Fibroblast of skin of left quadriceps (primary cell): ENCODE measurements at places on chromosomes 6 and 20.

GRCh38 chr6:155408981-155409380 lies 46.7 kb downstream of the NOX3 start:
- no peak for DNase-seq

DNA sequence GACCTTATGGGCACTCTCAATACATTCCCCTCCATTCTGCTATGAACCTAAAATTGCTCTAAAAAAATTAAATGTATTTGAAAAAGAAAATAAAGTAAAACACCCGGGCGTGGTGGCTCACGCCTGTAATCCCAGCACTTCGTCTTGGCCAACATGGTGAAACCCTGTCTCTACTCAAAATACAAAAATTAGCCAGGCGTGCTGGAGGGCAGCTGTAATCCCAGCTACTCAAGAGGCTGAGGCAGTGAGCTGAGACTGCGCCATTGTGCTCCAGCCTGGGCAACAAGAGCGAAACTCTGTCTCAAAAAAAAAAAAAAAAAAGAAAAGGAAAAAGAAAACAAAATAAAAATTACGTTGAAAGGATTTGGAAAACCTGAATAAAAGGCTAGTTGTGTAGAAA lies 60.5 kb downstream of the CD164 start:
- no peak for DNase-seq

DNA sequence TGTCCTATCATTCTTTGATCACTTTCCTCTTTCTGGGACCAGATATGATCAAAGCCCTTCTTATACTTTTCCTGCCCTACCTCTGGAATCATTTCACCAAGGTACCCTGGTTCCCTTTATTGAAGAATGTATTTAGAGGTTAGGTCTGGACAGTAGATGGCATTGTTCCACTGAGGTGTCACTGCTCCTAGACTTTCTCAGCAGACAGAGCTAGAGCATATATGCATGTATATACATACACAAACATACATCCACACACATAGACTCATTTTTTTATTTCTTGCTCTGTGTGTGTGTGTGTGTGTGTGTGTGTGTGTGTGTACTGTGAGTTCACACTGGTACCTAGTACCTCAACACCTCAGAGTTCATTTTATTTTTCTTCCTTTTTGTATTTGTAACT lies 40.9 kb downstream of the PTPRA start:
- no peak for DNase-seq

- no peak for DNase-seq
These were observed 39.4 kb upstream of the HIVEP2 start for GRCh38 chr6:142984386-142984785.

GRCh38 chr20:13852306-13852705 lies 67.5 kb downstream of the NDUFAF5 start:
- DNase-seq, result peak; percentile 11

DNA sequence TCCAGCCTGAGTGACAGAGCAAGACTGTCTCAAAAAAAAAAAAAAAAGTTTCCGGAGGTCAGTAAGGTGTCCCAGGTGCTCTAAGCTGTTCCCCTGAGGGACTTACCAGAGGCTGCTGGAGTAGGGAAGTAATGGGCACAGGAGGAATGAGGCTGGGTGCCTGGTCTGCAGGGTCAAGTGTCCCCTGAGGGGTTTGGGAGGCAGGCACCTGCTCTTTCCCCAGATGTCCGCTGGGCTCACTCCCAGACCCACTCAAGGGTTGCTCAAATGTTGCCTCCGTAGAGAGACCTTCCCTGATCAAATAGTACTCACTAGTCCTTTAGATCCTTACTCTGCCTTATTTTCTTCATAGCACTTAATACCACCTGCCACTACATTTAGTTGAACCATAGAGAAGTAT lies 5.4 kb upstream of the MAPK13 start:
- no peak for DNase-seq

DNA sequence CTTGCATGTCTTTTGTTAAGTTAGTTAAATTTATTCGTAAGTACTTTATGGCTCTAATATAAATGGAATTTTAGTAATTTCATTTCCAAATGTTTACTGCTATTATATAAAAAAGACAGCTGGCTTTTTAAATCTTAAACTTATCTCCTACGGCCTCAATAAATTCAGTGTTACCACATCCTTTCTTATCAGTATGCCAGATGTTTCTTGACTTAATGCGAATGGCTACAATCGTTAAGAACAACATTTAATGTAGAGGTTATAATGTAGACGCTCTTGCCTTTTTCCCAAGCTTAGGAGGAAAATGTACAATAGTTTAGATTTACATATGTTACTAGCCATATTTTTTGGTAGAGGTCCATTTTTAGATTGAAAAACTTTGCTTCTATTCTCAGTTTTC lies 659.4 kb downstream of the TENT5A start:
- no peak for DNase-seq

DNA sequence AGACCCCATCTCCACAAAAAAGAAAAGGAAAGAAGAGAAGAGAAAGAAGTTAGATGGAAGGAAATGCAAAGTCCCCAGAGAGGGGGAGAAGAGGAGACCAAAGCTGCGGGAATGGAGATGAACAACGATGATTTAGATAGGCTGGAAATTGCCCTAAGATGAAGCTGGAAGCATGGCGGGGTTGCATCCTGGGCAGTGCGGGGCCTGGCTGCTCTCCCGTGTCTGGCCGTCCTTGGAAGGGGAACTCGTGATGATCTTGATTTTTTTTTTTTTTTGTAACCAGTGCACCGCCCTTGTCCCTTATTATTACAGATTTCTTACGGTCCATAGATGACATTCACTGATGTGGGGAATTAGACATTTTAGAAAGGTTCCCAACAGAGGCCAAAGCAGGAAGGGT lies 276.5 kb downstream of the CDH4 start:
- no peak for DNase-seq

- DNase-seq, result no peak
These were observed 91.7 kb downstream of the CD24 start for GRCh38 chr6:106882601-106883518.

- DNase-seq, result peak; percentile 32
These were observed 390.2 kb downstream of the UTRN start for GRCh38 chr6:144675231-144675861.
